Activated CD8-positive, alpha-beta memory T cell treated with anti-CD3 and anti-CD28 coated beads for 4 hours (primary cell): ENCODE measurements at places on chromosomes 4 and X.

GRCh38 chr4:107299646-107300045, 263.5 kb upstream of the DKK2 start:
- no peak for DNase-seq

DNA sequence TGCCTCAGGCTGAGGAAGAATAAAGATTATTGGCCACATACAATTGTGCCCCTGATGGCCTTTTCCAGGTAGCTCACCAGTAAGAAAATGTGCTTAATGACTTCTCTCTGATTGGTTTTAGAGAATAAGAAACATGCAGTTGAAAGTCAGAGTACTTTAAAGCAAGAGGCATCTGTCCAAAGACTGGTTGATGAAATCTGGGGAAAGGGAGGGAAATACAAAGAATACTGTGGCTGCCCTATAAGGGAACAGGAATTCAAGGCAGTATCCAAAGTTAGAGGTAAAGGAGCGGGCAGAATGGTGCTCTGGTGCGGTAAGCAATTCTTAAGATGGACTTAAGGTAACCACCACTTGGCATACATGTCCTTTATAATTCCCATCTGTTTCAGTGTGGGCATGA, 11.4 kb downstream of the PBDC1 start:
- no peak for DNase-seq

- no peak for DNase-seq
These were observed 1.0 kb upstream of the SNCA start for GRCh38 chr4:89837993-89838390.

GRCh38 chrX:150856101-150856500, 42.4 kb downstream of the CD99L2 start:
- DNase-seq, result no peak

DNA sequence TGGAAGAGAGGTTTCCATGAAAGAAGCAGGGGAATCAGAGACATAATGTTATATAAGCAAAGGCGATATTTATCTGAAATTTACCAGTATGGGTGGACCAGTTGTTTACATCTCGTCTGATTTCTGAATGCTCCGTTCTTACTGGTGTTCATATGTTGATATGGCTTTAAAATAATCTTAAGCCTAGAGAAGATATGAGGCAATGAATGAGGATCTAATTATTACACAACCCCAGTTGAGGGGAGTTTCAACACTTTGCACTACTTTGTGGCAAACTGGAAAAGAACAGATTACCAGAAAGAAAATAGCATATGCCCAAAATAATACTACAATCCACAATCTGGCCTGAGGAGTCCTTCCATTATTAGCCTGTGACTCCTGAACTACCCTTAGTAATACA, 263.3 kb upstream of the MAGEB2 start:
- no peak for DNase-seq

GRCh38 chr4:123113155-123113554, 190.8 kb upstream of the NUDT6 start:
- no peak for DNase-seq

DNA sequence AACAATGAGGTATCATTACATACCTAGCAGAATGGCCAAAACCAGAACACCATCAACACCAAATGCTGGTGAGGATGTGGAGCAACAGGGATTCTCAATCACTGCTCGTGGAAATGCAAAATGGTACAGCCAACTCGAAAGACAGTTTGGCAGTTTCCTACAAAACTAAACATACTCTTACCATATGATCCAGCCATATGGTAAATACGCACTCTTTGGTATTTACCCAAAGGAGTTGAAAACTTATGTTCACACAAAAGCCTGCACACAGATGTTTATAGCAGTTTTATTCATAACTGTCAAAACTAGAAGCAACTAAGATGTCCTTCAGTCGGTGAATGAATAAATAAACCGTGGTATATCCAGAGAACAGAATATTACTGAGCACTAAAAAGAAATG, 7.8 kb downstream of the CASP3 start:
- no peak for DNase-seq

GRCh38 chr4:4754641-4755040, 104.8 kb upstream of the MSX1 start:
- DNase-seq, result no peak

DNA sequence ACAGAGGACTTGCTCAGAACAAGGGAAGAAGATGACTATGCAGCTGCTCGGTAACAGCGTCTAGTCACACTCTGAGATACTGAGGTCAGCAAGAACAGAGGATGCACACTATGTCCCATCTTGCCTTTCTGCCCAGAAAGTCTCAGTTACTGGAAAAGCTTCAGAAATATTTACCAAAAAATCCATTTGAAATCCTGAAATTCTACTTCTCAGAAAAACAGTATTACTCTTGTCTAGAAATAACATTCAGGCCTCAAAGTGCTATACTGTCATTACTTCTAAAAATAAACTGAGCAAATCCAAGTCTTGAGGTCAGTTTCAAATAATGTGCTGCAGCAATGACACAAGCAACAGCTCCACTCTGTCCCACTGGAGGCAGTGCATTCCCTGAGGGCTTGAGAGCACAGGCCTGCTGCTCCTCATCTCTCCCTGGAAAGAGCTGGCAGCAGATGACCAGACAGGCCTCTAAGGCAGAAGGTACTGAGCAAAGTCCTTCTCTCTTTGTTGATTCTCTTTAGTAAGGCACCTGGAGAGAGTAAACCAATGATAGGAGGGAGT, 76.9 kb downstream of the CAMK2D start:
- no peak for DNase-seq

DNA sequence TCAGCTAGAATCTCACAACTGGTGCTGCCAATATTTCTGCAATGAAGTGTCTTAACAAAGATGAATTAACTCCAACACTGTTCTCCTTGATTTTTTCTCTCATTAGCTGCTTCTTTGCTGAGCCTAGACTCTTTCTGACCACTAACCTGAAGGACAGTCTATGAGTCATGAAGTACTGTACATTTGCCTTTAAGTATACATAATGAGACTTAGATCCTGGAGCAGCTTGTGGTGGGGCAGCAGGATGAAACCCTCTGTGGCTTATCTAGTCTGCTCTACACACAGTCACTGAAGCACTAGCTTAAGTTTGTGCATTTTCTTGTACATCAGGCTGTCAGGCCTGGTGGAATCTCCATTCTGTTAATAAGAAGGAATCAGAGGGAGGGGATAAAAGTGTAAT, 307.4 kb upstream of the SMIM31 start:
- no peak for DNase-seq

GRCh38 chr4:185729391-185729804, 82.6 kb downstream of the SORBS2 start:
- no peak for DNase-seq

DNA sequence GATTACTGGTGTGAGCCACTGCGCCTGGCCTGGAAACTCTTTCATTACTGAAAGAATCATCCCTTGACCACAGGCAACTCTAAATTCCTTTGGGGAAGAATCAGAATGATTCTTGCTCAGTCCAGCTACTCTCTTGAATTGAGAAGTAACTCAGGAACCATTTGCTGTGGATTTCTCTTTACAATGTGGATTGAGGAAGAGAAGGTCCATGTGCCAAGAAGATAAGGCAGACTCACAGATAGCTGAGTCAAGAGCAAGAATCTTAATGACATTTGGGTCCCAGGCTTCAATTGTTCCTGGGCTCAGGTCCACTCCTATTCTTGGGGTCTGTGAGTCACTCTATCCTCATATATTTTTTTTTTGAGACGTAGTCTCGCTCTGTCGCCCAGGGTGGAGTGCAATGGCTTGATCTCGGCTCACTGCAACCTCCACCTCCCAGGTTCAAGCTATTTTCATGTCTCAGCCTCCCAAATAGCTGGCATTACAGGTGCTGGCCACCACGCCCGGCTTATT, 6.2 kb upstream of the MGARP start:
- no peak for DNase-seq

GRCh38 chr4:42673082-42673425, 16.1 kb upstream of the ATP8A1 start:
- DNase-seq, result no peak

DNA sequence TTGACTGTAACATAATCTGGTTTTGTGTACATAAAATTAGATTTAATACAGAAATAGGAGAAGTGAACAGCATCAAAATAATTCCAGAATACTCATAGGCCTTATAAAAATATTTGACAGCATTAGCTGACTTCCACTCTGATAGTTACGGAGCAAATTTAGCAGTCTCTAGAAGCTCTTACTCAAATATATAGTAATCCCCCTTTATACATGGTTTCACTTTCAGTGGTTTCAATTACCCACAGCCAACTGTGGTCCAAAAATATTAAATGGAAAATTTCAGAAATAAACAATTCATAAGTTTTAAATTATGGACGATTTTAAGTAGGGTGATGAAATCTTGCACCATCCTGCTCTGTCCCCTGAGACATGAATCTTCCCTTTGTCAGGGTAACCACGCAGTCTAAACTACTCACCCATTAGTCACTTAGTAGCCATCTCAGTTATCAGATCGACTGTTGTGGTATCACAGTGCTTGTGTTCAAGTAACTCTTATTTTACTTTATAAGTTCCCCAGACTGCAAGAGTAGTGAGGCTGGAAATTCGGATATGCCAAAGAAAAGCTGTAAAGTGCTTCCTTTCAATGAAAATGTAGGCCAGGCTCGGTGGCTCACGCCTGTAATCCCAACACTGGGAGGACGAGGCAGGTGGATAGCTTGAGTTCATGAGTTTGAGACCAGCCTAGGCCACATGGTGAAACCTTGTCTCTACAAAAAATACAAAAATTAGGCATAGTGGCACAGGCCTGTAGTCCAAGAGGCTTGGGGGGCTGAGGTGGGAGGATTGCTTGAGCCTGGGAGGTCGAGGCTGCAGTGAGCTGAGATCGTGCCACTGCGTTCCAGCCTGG, 17.2 kb upstream of the RTL9 start:
- DNase-seq, result no peak

GRCh38 chr4:57187246-57187645, 77.1 kb upstream of the IGFBP7 start:
- no peak for DNase-seq

DNA sequence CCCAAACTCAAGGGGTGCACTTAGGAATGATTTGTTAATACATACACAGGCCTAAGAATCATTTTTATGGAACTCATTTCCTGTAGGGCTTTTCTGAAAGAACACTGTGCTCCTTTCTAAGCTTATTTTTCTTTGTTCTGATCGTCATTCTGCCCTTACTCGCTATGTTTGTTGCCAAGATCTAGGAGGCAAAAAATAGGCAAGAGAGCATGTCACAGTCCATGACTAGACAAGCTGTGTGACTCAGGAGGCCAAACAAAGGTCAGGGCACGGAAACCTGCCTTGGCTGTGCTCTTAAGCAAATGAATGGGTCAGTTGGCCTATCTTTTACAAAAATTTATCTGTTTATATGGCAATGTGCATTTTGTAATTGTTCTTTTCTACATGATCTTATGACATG, 42.5 kb upstream of the C1GALT1C1 start:
- no peak for DNase-seq

DNA sequence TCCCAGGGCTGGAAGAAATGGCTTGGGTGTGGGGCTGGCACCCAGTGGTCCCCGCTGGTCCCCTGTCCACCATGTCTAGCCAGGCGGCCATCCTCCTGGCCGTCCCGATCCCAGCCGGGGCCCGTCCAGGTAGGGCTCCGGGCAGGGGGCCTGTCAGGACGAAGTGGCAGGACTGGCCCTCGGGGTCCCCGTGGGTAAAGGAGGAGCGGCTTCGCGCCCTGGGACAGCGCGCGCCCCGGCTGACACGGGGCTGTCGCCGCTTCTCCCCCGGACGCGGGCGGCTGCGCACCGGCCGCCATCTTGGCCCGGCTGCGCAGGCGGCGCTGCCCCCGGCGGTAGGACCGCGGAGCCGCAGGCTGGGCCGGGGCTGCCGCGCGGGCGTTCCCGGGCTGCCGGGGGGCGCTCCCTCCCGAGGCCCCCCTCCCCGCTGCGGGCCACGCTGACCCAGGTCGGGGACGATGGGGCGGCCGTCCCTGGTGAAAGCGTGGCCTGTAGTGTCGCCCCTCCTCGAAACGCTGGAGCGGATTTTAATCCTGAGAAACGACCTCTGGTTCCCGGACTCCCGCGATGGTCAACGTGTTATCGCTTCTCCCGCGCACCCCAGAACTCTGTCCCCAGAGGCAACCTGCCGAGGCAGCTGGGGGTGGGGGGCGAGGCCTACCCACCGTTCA, 60.4 kb upstream of the BCOR start:
- no peak for DNase-seq

DNA sequence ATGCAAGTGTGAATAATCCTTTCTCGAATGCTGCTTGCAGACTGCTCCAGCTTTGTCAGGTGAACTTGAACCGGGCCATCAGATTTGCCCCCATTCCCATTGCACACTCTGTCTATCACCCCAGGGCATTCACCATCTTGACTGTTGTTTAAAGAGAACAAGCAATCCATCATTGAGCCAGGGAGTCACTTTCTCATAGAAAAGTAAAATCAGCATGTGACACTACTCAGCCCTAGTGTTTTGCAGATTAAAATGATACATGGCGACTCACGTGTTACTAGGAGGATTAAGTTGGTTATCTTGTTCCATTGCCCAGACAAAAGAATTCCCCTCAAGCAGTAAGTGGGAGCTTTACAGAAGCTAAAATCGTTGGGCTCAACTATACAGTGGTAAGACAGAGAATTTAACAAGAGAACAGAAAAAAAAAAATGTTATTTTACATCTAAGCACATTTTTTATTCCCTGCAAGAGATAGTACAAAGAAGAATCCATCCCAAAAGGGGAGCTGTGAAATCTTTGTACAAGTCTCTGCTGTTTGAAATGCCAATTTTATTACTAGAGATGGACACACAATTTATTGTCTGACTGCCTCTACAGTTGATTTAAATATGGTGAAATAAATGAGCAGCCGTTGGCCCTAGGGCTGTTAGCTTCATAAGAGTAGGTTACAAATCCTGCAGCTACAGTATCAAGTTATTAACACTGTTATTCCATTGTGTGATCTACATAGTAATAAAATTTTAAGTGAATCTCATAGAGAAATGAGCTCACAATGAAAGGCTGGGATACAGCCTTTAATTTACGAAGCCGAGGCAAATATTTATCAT, 67.5 kb downstream of the NEUROG2 start:
- DNase-seq, result no peak

DNA sequence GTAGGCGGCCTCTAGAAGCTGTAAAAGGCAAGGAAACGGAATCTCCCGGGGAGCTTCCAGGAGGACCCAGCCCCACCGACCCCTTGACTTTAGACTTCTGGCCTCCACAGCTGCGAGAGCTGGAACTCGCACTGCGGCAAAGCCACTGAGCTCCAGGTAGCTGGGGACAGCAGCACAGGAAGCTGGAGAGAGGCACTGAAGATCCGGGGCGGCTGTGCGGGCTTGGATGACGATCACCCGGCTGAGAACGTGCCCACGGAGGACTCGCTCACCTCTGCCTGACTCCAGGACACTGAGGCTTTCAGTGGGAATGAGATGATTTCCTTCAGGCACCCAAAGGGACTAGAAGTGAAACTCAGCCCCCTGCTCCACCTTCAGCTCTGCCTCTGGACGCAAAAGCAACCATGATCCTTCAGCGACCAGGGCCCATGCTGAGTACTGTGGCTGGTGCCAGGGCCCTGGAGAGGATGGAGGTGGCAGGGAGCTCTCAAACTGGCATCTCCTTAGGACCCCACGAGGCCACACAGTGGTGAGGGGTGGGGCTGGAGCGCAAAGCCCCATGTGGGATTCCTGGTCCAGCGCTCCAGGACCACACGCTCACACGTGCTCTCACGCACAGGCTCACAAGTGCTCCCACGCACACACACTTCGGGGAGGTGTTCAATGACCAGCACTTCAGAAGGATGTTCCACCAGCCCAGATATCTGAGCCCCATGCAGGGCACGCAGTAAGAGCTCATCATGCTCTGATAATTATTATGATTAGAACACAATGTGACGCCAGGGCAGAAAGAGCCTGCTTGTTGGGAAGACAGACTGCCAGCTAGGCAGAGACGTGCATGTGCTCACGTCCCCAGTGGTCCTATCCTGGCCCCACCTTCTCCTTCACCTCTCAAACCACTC, 47.2 kb downstream of the ADRA2C start:
- no peak for DNase-seq

GRCh38 chrX:44906041-44906440, 33.1 kb downstream of the KDM6A start:
- no peak for DNase-seq
